ENCODE measurements at places on chromosomes 2 and 18. TPM values are rescaled to one million over a fixed set of nuclear protein-coding genes. Genes with fewer than 3 reads are reported as not detected.

Gene NEURL3
- total RNA-seq: 1.4 TPM

Gene RESP18
- not detected for total RNA-seq

Gene SCYGR2
- total RNA-seq: not detected

Gene OTOF
- 0.16 TPM for total RNA-seq

Gene LIPG
- total RNA-seq: 8.3 TPM

Gene CNTNAP5
- not detected for total RNA-seq

Gene C1QL2
- not detected for total RNA-seq

Gene CTAGE1
- not detected for total RNA-seq

Gene ARHGEF33
- 0.42 TPM for total RNA-seq

Gene DHRS9
- total RNA-seq: 3.9 TPM

Gene OBSL1
- 75.7 TPM for total RNA-seq

Gene HAAO
- total RNA-seq: 3.9 TPM

Gene CFC1
- total RNA-seq: not detected

Gene DLX1
- 1.6 TPM for total RNA-seq

- H3K27me3 ChIP-seq: no peaks in the 10 kb centered on the region
- H3K4me1 ChIP-seq: no peaks in the 10 kb centered on the region
- no peak overlapping the region for H3K4me3 ChIP-seq
Measured at GRCh38 chr2:8893474-8893873, 56.1 kb upstream of the KIDINS220 start.

DNA sequence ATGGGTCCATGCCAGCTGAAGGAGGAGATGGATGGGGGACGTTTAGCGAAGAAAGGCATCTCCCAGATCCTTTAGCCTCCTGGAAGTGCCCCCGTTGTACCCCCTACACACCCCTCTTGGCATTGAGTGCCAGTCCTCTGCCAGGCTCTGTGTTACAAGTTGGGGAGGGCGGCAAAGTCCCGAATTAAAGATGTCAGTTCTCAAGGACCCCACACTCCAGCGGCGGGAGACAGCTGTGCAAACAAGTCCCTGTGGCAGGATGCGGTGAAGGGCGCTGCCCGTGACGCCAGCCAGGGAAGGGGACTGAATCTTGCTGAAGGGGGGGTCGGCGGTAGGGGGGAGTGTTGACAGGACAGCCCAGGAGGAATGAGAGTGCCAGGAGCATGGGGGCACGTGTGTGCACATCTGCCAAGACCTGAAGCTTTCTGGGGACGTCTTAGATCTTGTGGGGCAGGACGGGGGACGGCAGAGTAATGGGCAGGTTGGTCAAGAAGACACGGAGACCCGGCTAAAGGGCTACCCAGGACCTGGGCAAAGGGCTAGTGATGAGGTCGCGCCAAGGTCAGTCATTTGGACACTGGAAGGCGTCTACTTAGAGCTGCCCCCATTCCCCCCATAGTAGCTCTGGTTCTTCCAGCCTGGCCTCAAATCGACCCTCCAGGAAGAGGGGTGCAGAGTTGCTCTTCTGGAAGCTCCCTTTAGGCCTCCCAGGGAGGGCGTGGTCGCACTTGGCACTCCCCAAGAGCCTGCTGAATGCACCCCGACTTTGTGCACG lies 2.8 kb upstream of the CTDSP1 start:
- peaks cover under 1% of the 10 kb centered on the region for H3K36me3 ChIP-seq
- peak; percentile 93 for DNase-seq
- peak overlapping the region; percentile 100 for H3K27ac ChIP-seq
- no peaks in the 10 kb centered on the region for H3K27me3 ChIP-seq
- H3K4me3 ChIP-seq: peak overlapping the region; percentile 96

- H3K36me3 ChIP-seq: no peaks in the 10 kb centered on the region
- DNase-seq: no peak
- H3K4me3 ChIP-seq: no peak overlapping the region
- H3K27ac ChIP-seq: no peak overlapping the region
Measured at GRCh38 chr2:67032076-67032475, 365.1 kb upstream of the ETAA1 start.

- H3K36me3 ChIP-seq: peaks cover 83% of the 10 kb centered on the region
- no peak overlapping the region for H3K27ac ChIP-seq
- no peaks in the 10 kb centered on the region for H3K4me1 ChIP-seq
- no peak for DNase-seq
Measured at GRCh38 chr2:23695214-23695889, 231.6 kb downstream of the ATAD2B start.

DNA sequence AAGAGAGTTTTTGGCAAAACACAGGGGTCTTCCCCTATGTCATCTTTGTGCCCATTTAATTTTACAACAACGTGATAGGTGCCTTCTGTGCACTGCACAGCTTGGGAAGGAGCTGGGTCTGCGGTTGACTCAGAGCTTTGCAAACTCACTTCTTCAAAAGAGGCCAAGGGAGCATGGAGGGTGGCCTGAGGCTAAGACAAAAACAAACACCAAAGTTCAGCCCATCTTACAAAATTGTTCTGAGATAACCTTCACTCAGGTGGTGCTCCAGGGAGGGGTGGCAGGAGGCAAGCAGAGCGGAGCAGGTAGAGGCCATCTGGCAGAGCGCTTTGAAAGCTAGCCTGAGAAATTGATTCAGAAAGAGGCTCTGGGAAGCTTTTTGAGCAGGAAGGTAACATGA lies 9.8 kb downstream of the SOWAHC start:
- no peak overlapping the region for H3K27ac ChIP-seq
- no peaks in the 10 kb centered on the region for H3K36me3 ChIP-seq
- no peak for DNase-seq
- H3K27me3 ChIP-seq: no peaks in the 10 kb centered on the region
- H3K4me3 ChIP-seq: no peak overlapping the region

DNA sequence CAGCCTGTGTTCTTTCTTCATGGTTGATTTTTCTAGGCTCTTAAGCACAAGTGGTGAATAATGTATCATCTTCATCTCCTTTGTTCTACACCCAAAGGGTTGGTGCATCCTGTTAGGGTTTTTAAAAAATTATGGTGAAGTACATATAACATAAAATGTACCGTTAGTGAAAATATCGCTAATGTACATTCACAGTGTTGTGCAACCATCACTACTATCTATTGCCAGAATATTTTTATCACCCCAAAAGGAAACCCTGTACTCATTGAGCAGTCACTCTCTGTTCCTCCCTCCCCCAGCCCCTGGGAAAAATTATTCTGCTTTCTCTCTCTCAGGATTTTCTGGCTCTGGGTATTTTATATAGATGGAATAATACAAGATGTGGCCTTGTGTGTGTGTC lies 98.5 kb downstream of the PRKCE start:
- H3K27me3 ChIP-seq: no peaks in the 10 kb centered on the region
- no peak overlapping the region for H3K4me3 ChIP-seq
- DNase-seq: no peak
- no peak overlapping the region for H3K27ac ChIP-seq
- H3K4me1 ChIP-seq: peaks cover 24% of the 10 kb centered on the region

- peaks cover 18% of the 10 kb centered on the region for H3K4me1 ChIP-seq
- H3K27ac ChIP-seq: no peak overlapping the region
- no peak overlapping the region for H3K4me3 ChIP-seq
- H3K27me3 ChIP-seq: no peaks in the 10 kb centered on the region
- DNase-seq: no peak
Measured at GRCh38 chr18:38009320-38009719, 443.7 kb upstream of the CELF4 start.

DNA sequence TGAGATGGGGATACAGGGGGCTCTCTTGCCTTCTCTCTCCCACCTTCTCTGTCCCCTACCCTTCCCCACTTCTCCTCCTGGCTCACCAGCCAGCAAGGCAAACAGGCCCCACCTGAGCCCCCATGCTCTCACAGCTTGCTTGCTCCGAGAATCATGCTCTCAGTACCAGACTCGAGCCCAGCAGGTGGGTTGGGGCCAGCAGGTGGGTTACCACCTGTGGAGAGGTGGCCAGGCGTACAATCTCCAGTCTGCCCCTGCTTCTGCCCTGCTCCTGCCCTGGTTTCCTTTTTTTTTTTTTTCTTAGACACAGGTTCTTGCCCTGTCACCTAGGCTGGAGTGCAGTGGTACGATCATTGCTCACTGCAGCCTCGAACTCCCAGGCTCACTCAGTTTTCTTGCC lies 214.5 kb downstream of the SH3RF3 start:
- H3K27ac ChIP-seq: no peak overlapping the region
- no peaks in the 10 kb centered on the region for H3K27me3 ChIP-seq
- DNase-seq: no peak

- H3K36me3 ChIP-seq: no peaks in the 10 kb centered on the region
- DNase-seq: no peak
- no peaks in the 10 kb centered on the region for H3K27me3 ChIP-seq
Measured at GRCh38 chr2:105806996-105807395, 62.3 kb downstream of the NCK2 start.

GRCh38 chr2:215347878-215348277 lies 36.0 kb downstream of the ATIC start:
- H3K36me3 ChIP-seq: peaks cover 78% of the 10 kb centered on the region
- no peak overlapping the region for H3K27ac ChIP-seq
- H3K27me3 ChIP-seq: no peaks in the 10 kb centered on the region
- no peak overlapping the region for H3K4me3 ChIP-seq
- no peak for DNase-seq

DNA sequence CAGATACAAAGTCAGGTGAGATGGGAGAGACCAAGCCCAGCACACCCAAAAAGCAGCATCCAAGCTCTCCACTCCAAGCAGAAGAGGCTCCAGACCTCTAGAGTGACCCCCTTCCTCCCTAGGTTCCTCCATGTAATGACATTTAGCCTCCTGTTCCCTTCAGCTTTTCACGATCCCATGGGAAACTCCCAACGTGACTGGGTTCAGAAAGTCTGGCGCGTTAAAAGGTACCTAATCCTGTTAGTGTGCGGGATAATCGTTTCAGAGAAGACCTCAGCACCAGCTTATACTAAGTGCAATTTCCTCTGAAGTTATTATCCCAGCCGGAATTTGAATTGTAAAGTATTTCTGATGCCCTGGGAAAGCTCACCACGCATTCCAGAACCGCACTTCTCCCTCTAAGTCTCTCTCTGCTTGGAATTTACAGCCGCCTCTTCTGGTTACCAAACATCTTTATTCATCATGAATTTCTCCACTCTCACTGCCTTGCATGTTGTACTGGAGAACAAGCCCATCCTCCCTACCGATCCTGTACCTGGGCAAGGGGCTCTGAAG lies 46.9 kb downstream of the CCBE1 start:
- no peak overlapping the region for H3K4me3 ChIP-seq
- H3K27ac ChIP-seq: no peak overlapping the region
- H3K27me3 ChIP-seq: peaks cover 3% of the 10 kb centered on the region
- no peaks in the 10 kb centered on the region for H3K36me3 ChIP-seq
- no peaks in the 10 kb centered on the region for H3K4me1 ChIP-seq

DNA sequence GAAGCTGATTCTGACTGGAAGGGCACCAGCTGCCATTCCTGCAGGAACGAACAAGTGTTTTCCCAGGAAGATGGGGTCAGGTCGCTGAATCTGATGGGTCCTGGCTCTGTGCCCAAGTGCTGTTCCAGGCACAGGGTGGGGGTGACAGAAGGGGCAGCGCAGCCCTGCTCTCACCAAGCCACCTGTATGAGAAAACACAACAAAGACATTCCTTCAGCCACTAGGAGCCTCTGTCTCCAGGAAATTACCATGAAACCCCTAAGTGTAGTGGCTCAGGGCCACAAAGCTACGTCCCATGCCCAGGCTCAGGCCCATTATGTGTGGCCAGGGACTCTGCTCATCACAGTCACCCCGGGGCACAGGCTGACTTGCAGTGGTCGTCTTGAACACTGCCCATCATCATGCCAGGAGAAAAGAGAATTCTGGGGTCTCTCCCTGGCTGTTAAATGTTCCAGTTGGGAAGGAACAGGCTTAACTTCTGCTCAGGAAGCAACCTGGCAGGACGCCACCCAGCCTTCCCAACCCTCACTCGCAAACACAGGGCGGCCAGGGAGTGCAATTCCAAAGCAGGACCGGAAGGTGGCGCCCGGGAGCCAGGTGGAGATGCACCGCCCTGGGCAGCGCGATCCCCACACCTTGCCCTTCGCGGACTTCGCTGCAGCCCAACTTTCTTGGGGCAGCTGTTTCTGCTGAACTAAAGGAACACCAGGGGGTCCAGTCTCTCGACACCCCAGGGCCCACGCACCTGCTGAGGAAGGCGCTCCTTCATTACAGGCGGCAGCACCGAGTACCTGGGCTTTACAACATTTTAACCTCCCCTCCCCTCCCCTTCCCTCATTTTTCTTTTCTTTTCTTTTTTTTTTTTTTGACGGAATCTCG lies 11.0 kb upstream of the SFTPB start:
- DNase-seq: peak; percentile 95
- no peaks in the 10 kb centered on the region for H3K36me3 ChIP-seq
- H3K4me1 ChIP-seq: peaks cover 11% of the 10 kb centered on the region
- no peaks in the 10 kb centered on the region for H3K27me3 ChIP-seq

DNA sequence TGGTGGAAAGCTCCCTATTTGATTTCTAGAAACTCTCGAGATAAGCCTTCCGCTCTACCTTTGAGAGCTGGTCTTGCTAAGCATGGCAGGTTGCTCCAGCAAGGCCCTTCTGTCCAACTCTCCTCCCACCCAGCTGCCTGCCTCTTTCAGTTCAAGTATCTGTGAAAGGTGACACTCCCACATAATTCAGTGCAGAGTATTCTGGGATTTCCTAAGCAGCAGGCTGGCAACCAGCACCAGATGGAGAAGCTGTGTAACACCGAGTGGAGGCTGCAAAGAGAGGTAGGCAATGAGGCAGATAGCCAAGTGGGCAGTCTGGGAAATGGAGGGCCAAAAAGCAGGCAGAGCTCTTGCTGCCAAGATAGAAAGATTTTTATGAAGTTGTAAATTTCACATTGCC lies 88.4 kb upstream of the CAVIN2 start:
- no peak overlapping the region for H3K27ac ChIP-seq
- DNase-seq: no peak
- no peak overlapping the region for H3K4me3 ChIP-seq
- H3K27me3 ChIP-seq: no peaks in the 10 kb centered on the region
- no peaks in the 10 kb centered on the region for H3K36me3 ChIP-seq
- no peaks in the 10 kb centered on the region for H3K4me1 ChIP-seq

- no peak overlapping the region for H3K27ac ChIP-seq
- no peak for DNase-seq
- no peaks in the 10 kb centered on the region for H3K36me3 ChIP-seq
- no peak overlapping the region for H3K4me3 ChIP-seq
- H3K4me1 ChIP-seq: no peaks in the 10 kb centered on the region
- no peaks in the 10 kb centered on the region for H3K27me3 ChIP-seq
Measured at GRCh38 chr2:133444465-133444864, 123.8 kb downstream of the NCKAP5 start.

GRCh38 chr2:26241928-26242436 lies 2.5 kb downstream of the HADHA start:
- H3K4me3 ChIP-seq: no peak overlapping the region
- H3K27ac ChIP-seq: no peak overlapping the region
- peaks cover 9% of the 10 kb centered on the region for H3K36me3 ChIP-seq
- no peak for DNase-seq
- no peaks in the 10 kb centered on the region for H3K27me3 ChIP-seq

- H3K36me3 ChIP-seq: no peaks in the 10 kb centered on the region
- no peak overlapping the region for H3K4me3 ChIP-seq
- no peaks in the 10 kb centered on the region for H3K4me1 ChIP-seq
- peak; percentile 45 for DNase-seq
- no peak overlapping the region for H3K27ac ChIP-seq
- H3K27me3 ChIP-seq: no peaks in the 10 kb centered on the region
Measured at GRCh38 chr2:85804583-85804982, 50.8 kb downstream of the ATOH8 start.
